ENCODE measurements at places on chromosomes 7 and 10.
A peak's percentile ranks its signal among the peaks of the same experiment; 100 is the strongest.

- no peak for DNase-seq
Measured at GRCh38 chr7:124681946-124682345, 83.6 kb downstream of the GPR37 start.

- DNase-seq: no peak
Measured at GRCh38 chr7:110454713-110455112, 636.2 kb upstream of the LRRN3 start.

DNA sequence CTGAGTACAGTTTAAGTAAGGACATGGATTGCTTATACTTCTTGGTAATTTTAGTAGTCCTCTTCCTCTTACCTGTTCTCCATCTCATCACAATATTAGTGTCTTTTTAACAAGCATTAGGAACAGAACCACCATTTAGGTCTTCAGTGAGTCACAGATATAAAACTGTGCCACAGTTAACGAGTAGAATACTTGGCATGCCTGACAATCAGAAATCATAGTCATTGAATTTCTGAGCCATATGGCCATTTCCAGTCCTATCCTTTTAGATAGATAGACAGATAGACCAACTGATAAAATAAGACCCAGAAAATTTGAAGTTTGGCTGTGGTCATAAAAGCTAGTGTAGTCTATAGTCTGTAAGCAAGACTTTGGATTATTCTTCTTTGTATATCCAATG is 71.1 kb downstream of the GBF1 start:
- peak; percentile 34 for DNase-seq

GRCh38 chr7:5670183-5670935 is 111.1 kb downstream of the RNF216 start:
- no peak for DNase-seq

DNA sequence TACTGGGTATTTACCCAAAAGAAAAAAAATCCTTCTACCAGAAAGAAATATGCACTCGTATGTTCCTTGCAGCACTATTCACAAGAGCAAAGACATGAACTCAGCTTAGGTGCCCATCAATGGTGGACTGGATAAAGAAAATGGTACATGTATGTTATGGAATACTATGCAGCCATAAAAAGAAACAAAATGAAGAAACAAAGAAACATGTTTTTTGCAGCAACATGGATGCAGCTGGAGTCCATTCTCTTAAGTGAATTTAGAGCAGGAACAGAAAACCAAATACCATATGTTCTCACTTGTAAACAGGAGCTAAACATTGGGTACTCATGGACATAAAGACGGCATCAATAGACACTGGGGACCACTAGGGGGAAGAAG is 5.5 kb upstream of the GNB2 start:
- DNase-seq: no peak

GRCh38 chr10:109019001-109019424 is 904.3 kb downstream of the XPNPEP1 start:
- DNase-seq: peak; percentile 6

DNA sequence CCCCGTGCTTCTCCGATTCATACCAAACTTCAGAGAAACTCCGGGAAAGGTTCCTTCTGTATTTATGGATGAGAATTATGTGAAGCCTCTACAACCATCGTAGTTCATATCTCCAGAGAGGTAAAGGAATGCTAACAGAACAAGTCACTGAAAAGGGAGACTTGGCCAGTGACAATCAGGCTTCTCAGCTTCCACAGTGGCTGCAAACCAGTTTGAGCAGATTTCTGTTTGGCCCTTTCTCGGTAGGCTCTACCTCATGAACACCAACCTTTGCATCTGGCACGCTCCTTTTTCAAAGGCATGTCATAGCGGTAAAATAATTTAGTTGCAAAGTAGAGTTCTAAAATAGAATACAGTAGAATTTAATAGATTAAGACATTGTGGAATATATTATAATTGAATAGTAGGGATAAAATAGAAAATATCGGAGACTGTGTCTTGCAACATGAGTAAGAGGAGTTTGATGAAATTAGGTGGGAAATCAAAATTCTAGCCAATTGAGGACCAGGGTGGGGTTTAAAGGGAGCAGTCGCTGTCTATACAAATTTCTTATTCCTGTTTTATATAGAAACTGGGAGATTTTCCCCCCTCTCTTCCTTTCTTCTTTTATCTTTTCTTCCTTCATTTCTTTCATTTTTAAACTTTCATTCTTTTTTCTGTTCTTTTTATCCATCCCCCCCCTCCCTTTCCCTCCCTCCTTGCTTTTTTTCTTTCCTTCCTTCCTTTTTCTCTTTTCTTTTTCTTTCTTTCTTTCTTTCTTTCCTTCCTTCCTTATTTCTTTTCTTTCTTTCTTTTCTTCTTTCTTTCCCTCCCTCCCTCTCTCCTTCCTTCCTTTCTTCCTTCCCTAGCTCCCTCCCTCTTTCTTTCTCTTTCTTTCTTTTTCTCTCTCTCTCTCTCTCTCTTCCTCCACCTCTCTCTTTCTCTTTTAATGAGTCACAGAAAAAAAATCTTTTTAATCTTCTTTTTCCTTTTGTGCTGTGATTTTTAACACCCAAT is 161.5 kb upstream of the KLF6 start:
- no peak for DNase-seq

GRCh38 chr10:87918254-87918859 is 54.9 kb downstream of the PTEN start:
- no peak for DNase-seq

DNA sequence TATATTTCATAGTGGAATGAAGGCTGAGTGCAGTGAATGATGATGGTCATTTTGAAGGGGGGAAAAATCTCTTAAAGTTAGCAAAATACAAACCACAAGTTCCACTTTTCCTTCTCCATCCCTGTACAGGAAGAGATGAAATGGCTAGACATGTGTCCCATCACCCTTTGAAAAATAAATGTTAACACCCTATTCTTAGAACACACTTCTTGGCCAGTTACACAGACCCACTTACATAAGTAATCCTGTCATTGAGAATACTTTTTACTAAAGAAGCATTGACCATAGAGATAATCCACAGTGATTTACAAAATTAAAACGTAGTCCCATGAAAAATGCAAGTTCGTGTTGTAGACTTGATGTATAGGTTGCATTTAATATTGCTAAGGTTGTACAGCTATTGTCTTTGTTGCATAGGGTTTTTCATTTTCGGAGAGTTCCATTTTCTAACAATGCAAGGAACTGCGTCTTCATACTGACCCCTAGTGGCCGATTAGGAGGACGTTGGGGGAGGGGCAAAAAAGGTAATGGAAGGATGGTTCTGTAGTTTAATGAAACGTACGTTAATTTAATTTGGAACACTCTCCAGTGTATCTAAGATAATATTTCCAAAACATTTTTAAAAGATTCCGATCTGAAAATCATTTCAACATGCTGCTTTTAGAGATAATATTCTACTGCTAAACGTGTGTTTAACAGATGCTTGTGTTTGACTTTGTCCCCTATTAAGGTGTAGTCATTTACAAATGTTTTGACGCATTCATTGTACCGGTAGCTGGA is 60.9 kb downstream of the ARMC3 start:
- peak; percentile 57 for DNase-seq

- DNase-seq: peak; percentile 49
Measured at GRCh38 chr10:97463363-97464132, 17.6 kb downstream of the ZDHHC16 start.

DNA sequence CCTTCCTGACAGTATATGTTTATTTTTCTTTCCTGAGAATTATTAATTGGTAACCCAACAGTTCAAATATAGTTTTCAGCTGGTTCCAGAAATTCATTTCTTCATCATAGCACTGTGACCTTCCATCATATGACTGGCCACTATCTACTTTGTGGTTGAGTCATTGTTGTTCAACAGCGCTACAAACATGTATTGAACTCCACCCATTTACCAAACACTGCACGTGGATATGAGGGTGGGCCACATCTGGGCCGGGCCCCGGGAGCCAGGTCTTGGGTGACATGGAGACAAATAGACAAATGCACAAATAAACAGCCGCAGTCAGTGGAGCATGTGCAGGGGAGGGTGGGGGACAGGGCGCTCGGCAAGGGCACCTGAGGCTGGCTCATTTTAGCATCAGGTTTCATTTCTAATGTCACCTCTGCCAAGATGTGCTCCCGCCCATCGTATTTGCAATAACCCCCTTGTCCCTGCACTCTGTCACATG is 24.0 kb upstream of the EEPD1 start:
- peak; percentile 39 for DNase-seq

- DNase-seq: peak; percentile 9
Measured at GRCh38 chr7:30713392-30713791, 31.1 kb upstream of the CRHR2 start.

- DNase-seq: no peak
Measured at GRCh38 chr7:55515569-55516279, 56.6 kb downstream of the VOPP1 start.

DNA sequence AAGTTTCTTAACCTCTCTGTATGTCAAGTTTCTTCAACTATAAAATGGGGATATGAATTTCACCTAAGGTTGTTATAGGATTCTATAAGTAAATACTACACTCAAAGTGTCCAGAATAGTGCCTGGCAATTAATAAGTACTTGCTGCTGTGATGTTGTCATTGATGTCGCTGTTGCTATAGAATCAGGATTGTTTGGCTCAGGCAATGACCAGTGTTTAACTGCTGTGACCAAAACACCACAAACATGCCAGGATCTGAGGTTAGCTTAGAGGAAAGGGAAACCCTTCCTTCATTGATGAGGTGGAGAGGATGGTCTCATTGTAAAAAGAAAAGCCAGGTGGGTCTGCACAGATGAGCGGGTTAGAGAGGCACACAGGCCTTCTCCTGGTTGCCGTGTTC is 223.1 kb upstream of the INHBA start:
- DNase-seq: no peak

GRCh38 chr10:86520871-86521677 is 518 bp downstream of the WAPL start:
- DNase-seq: peak; percentile 71

GRCh38 chr10:124476043-124476725 is 14.6 kb downstream of the LHPP start:
- DNase-seq: no peak

GRCh38 chr10:44934416-44935200 is 23.5 kb downstream of the TMEM72 start:
- DNase-seq: no peak

- no peak for DNase-seq
Measured at GRCh38 chr7:71173955-71174354, 42.0 kb downstream of the GALNT17 start.

GRCh38 chr10:61047081-61047480 is 103.1 kb upstream of the RHOBTB1 start:
- DNase-seq: peak; percentile 15

DNA sequence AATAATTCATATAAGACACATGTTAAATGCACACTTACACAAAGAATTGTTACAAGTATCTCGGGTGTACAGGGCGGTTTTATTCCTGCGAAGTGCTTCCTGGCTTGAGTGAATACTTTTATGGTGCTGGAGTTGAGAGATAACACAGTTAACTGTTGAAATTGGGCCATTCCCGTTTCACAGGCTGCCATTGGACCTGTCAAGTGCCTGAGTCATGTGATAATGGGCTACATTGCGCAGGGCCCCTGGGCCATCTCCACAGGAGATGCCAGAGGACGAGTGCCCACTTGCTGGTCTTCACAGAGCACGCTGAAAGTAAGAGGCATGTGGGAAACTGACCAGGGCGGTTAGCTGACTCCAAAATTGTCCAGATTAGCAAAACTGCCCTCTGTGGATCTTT is 4.8 kb downstream of the FBH1 start:
- DNase-seq: no peak

DNA sequence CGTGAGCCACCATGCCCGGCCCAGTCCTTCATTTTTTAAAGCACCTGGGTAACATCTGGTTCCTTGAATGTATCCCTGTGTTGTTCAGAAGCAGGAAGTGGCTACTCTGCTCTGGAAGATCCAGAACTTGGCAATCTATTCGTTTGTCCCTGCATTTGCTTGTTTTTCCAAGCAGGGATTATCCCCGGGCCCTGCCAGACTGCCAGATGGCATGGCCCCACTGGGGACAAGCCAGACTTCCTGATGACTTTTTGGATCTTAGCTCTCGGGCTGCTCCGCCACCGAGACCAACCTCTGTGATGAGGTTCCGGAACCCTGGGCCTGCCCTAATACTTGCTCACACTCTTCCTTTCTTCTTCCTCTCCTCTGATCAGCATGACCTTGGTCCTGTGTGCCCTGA is 496.7 kb downstream of the TYW1 start:
- DNase-seq: no peak

DNA sequence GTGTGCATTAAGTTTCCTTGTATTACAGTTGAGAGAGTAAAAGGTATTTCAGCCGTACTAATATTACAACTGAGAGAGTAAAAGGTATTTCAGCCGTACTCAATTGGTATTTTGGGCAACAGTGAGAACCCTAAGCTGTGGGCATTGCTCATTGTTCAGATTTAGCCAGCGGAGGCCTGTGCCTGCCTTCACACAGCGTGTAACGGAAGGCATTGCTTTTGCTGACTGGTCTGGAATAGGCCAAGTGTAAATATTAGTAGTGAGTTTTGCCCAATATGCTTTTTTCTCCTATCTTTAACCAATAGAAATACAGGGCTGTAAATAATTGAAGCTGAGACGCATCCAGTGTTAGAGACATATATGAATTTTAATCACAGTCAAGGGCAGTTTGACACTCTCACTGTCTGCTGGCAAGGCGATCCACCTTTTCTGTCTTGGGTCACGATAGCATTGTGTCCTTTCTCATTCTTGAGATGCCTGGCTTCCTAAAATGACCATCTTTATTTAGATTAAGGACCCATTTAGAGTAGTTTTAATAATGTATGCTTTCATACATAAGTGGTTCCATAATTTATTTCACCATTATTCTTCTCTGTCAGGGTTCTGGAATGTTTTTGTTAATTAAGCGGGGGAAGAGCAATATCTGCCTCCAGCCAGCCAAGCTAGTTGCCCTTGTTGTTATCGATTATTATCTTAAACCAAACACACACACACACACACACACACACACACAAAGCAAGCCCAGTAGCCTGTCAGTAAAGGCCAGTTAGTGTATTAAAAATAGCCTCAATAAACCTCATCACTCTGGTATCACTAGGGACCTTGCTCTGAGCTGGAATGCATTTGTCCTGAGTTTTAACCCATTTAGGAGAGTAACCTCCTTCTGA is 130.7 kb downstream of the CELF2 start:
- DNase-seq: no peak

- no peak for DNase-seq
Measured at GRCh38 chr10:1488970-1489548, 248.3 kb downstream of the ADARB2 start.

DNA sequence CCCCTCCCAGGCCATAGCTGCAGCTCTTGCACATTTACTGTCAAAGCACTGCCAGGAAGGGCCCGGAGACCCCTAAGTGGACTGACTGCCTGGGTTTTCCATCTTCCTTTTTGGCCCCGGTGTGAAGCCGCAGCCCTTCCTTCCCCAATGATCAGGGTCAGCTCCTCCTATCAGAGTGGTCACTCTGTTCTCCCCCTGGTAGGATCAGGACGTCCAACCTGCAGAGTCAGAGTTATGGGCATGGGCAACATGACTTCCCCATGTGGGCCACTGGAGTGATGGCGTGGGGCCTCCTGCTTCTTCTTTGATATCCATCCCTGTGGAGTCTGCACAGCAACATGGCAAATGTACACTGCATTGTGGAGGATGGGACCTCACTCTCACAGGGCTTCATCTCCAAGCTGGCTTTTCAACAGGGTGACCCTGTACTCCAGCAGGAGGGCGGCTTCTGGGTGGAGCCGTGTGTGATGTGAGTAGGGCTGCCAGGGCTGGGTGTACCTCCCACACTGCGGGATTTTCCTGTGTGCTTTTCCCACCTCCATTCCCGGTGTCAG is 6.4 kb upstream of the RAMP3 start:
- no peak for DNase-seq
